ENCODE measurements at places on chromosomes 12 and 14.

DNA sequence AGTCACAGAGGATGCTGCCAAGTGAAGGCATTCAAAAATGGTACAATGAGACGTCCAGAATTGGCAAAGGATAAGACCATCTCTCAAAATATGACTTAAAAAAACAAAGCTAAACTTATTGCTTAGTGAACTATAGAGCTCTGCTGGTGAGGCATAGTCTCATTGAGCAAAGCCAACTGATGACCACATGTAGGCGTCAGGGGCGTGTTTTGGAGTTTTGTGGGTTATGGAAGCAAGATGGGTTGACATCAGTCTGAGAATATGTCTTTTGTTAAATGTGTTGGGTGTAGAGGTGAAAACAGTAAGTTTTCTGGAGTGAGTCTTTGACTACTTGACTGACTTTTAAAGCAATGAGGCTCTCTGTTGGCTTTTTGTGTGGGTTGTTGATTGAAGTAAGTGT is 47.2 kb downstream of the ATL1 start:
- peak; percentile 47 for DNase-seq

- DNase-seq = no peak
These were observed 1.6 kb downstream of the BORCS5 start for GRCh38 chr12:12358528-12358927.

GRCh38 chr14:101721951-101722661 is 39.4 kb upstream of the PPP2R5C start:
- no peak for DNase-seq

DNA sequence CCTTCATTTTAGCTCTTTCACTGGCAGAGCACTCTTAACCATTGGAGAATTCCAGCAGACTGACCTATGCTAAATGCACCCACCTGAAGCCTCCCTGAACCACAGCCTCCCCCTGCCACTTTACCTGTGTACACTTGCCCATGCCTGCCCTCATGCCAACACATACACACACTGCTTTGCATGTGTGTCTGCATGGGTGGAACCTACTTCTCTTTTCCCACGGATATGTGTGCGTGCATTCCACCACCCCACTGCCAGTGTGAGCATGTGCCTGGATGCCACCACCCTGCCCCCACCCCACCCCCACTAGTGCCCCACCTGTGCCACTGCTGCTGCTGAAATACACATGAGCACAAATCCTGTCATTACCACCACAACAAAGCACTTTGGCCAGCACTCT is 49.5 kb upstream of the EEA1 start:
- DNase-seq = no peak

DNA sequence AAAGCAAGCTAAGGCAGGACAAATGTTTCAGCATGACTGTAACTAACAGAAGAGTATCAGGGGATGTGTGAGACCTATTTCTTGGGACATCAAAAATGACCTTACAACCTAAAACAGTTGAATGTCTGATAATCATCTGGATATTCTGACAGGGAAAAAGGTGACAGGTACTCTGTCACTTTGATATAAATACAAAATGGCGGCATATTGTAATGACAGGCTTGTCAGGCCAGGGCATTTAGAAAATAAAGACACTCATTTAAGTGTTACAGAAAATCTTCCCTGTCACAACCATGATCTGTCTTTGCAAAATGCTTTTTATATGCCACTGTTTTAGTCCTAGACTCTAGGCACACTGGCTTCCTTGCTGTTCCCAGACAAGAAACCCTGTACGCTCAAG is 1033.3 kb upstream of the FLRT2 start:
- DNase-seq = no peak

GRCh38 chr14:60093080-60093479 is 1.4 kb downstream of the PCNX4 start:
- DNase-seq = no peak

DNA sequence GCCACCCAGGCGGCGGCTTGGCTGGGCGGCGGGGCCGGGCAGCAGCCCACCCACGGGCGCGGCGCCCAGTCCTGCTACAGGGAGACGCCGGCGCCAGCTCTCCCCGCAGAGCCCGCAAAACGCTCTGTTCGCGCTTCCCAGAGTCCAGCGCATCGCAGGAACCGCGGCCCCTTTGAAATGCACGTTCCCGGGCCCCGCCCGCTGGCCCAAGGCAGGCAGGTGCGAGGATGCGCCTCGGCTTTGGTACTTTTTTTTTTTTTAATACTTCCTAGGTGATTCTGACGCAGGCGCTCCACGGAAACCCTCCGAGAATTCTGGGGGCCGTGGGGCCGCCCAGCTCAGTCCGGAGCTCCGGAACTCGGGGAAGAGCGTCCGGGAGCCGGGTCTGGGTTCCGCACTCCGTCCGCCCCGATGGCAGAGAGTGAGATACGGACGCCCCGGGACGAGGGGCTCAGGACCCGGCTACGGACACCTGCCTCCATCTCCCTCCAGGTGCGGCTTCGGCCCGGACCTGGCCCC is 483 bp downstream of the POC1B start:
- DNase-seq = no peak
